ENCODE measurements at places on chromosomes 13 and 19. TPM values are rescaled to one million over a fixed set of nuclear protein-coding genes. Genes with fewer than 3 reads are reported as not detected.

DNA sequence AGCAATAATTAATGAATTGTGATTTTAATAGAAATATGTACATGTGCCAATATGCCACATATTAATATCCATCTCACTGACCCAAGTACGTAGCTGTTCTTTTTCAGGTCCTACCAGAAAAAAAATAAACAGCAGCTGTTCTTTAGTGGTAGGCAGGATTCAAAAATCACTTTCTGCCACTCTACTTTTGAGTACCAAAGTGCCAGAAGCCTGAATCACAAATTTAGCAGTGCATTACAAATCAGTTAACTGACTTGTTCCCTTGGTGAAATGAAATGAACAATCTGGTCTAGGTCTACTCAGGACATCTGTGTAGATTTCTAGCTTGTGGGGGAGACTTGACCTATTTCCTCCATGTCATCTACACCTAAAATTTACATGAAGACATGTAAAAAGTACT lies 775.5 kb upstream of the GPC6 start:
- ATAC-seq, result no peak

DNA sequence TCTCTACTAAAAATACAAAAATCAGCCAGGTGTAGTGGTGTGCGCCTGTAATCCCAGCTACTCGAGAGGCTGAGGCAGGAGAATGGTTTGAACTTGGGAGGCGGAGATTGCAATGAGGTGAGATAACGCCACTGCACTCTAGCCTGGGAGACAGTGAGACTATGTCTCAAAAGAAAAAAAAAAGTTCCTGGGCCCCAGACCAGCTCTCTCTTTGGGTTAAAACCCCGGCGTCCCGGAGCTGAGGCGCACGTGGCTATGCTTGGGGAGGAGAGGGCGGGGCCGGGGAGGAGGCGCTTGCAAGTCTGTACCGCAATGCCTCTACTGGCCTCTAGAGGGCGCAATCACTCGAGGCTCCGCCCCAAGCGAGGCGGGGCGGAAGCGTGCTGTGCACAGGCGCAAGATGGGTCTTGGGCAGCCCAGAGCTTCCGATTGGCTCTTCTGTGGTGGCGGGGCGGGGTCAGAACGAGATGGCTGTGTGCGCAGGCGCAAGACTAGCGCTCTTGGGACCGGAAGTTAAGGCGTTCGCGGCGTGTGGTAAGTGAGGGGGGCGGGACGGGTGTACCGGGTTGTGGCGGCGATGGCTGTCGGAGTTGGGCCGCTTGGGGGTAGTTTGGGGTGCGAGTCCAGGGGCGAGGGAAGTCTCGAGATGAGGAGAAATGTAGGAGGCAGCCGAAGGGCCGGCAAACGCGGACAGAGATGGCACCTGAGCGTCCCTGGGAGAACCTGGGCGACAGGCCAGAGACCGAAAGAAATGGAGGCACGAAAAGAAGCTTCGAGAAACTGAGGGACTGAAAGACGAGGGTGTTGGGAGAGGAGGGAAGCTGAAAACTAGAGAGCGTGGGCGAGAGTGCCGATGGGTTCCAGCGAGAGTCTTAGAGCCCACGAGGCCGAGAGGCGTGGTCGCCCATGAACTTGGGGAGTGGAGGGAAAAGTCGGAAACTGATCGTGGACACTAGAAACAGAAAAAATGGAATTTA lies at the start of gene DHX34:
Gene DHX34, plus strand, starts transcription at position 497 of the 977 bp plus-strand sequence. CDS start 3,716 bp downstream, outside the sequence.
- peak; percentile 98 for ATAC-seq

- ATAC-seq, result no peak
Measured at GRCh38 chr13:28411831-28412353, 83.0 kb downstream of the FLT1 start.

GRCh38 chr19:6230991-6231448 lies 48.8 kb downstream of the MLLT1 start:
- ATAC-seq, result no peak

PSG7 gene
- total RNA-seq, result 0.19 TPM

GRCh38 chr19:5130371-5131030 lies 161.6 kb downstream of the KDM4B start:
- no peak for ATAC-seq

FCAR gene
- not detected for total RNA-seq

- no peak for ATAC-seq
Measured at GRCh38 chr13:49030213-49030612, 54.5 kb downstream of the FNDC3A start.

ZNF284 gene
- total RNA-seq, result 5.0 TPM

ELF1 gene
- 8.9 TPM for total RNA-seq

GRCh38 chr13:99977334-99977911 lies 4.2 kb upstream of the ZIC2 start:
- ATAC-seq, result no peak
